ENCODE measurements at places on chromosomes 4 and X.
A peak's percentile ranks its signal among the peaks of the same experiment; 100 is the strongest.

DNA sequence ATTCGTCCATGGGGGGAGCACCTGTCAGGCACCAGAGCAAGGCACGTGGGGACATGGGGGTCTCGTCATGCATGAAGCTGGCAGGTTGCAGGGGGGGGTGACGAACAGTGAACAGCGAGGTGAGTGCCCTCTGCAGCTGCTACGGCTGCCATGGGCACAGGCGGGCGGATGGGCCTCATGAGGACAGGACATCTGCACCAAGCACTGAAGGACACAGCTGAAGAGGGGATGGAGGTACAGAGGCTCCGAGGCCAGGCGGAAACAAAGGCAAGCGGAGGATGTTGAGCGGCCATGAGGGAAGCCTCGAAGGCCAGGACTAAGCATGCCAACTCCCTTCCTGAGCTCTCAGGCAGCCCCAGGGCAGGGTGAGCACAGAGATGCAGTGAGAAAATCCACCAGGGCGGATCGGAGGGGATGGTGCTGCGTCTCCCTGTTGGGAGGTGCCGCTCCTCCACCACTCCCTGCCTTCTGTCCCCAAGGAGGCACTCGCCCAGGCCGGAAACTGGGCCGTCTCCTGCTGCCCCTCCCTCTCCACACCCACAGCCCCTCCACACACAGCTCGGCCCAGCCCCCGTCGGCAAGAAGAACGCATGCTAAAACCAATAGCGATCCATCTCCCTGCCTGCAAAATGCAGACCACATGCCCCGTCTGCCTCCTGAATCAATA, 24.6 kb downstream of the ABLIM2 start:
- no peak overlapping the region for H3K4me3 ChIP-seq
- no peak overlapping the region for H3K27ac ChIP-seq
- H3K36me3 ChIP-seq, result no peaks in the 10 kb centered on the region

GRCh38 chr4:5192271-5192670, 141.0 kb downstream of the STK32B start:
- H3K36me3 ChIP-seq, result no peaks in the 10 kb centered on the region
- no peaks in the 10 kb centered on the region for H3K27me3 ChIP-seq
- H3K27ac ChIP-seq, result no peak overlapping the region
- H3K4me1 ChIP-seq, result no peaks in the 10 kb centered on the region
- H3K4me3 ChIP-seq, result no peak overlapping the region
- no peak for DNase-seq

- no peaks in the 10 kb centered on the region for H3K4me1 ChIP-seq
- no peaks in the 10 kb centered on the region for H3K36me3 ChIP-seq
- no peaks in the 10 kb centered on the region for H3K27me3 ChIP-seq
- no peak overlapping the region for H3K27ac ChIP-seq
- no peak overlapping the region for H3K4me3 ChIP-seq
Observed at GRCh38 chr4:150600812-150601445, 19.0 kb downstream of the MAB21L2 start.

DNA sequence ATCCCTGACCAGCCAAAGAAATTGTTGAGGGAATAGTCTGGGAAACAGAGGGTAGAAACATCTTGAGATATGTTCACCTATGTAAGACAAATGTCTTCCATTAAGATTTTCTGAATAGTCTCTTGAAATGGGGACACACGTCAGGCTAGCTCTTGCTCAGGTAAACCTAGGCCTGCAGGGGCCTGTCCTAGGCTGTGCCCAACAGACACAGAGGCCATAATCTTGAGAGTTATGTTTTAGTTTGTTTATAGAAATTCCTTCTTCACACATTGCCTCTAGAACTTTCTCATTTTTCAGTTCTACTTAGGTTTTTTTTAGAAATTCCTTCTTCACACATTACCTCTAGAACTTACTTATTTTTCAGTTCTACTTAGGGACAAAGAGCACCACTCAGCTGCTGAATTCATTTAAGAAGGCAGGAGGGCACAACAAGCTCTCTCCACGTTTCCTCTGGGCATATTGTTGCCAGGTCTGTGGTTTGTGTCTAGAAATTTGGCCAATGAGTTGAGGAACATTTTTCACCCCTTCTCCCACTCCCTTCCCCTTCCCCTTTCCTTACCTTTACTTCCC, 94.9 kb downstream of the ARHGAP24 start:
- H3K4me1 ChIP-seq, result no peaks in the 10 kb centered on the region
- H3K36me3 ChIP-seq, result no peaks in the 10 kb centered on the region
- DNase-seq, result no peak
- H3K27me3 ChIP-seq, result no peaks in the 10 kb centered on the region
- H3K27ac ChIP-seq, result no peak overlapping the region
- H3K4me3 ChIP-seq, result no peak overlapping the region

DNA sequence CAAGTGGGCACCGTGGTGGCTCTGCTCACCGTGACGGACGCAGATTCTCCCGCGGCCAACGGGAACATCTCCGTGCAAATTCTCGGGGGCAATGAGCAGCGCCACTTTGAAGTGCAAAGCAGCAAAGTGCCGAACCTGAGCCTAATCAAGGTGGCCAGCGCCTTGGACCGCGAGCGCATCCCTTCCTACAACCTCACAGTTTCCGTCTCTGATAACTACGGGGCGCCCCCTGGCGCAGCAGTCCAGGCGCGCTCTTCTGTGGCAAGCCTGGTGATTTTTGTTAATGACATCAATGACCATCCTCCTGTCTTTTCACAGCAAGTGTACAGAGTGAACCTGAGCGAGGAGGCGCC, 2.7 kb downstream of the FAT4 start:
- H3K27ac ChIP-seq, result peak overlapping the region; percentile 96
- peak overlapping the region; percentile 97 for H3K4me3 ChIP-seq
- no peaks in the 10 kb centered on the region for H3K36me3 ChIP-seq
- H3K27me3 ChIP-seq, result no peaks in the 10 kb centered on the region
- H3K4me1 ChIP-seq, result no peaks in the 10 kb centered on the region

GRCh38 chr4:157908031-157908430, 264.8 kb downstream of the GASK1B start:
- H3K36me3 ChIP-seq, result no peaks in the 10 kb centered on the region
- H3K27me3 ChIP-seq, result no peaks in the 10 kb centered on the region
- no peak overlapping the region for H3K27ac ChIP-seq
- no peak for DNase-seq

GRCh38 chr4:53571936-53572599, 19.2 kb downstream of the LNX1 start:
- no peak overlapping the region for H3K27ac ChIP-seq
- DNase-seq, result no peak
- no peaks in the 10 kb centered on the region for H3K27me3 ChIP-seq
- H3K4me1 ChIP-seq, result no peaks in the 10 kb centered on the region

DNA sequence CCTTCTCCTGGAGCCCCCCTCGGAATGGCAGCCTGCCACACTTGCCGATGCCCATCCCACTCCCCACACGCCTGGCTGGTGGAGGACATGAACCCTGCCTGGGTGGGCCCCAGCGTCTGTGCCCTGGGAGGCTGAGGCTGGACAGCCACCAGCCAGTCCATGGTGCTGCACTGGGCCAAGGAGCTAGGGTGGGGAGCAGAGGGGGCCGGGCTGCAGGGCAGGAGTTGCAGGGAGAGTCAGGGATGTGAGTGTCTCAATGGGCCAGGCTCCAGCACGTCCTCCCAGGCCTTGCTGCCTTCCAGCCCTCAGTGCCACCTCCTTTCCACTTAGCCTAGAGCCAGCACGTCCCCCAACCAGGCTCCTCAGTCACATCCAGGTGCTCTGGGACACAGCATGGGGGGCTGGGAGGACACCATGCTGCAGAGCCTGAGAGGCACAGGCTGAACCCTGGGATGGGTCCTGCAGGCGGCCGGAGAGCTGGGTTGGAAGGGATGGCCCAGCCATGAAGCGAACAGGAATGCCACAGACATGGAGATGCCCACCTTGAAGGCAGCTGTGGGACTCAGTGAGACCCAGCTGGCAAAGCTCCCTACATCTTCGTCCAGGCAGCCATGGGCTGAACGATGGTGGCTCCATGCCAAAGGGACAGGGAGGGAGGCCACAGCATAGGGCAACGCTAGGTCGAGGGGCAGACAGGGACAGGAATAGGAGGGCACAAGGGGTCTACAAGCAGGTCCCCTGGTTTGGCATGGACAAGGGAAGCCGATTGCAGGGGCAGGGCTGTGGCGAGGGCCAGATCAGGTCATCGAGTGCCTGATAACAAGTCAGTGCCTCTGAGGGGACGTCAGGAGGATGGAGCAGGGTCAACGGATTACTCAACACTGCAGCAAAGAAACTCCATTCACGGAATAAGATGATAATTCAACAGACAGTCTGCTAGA, 30.1 kb upstream of the MXD4 start:
- no peaks in the 10 kb centered on the region for H3K27me3 ChIP-seq
- no peak overlapping the region for H3K4me3 ChIP-seq
- H3K36me3 ChIP-seq, result peaks cover 1% of the 10 kb centered on the region
- DNase-seq, result peak; percentile 59
- H3K4me1 ChIP-seq, result no peaks in the 10 kb centered on the region

DNA sequence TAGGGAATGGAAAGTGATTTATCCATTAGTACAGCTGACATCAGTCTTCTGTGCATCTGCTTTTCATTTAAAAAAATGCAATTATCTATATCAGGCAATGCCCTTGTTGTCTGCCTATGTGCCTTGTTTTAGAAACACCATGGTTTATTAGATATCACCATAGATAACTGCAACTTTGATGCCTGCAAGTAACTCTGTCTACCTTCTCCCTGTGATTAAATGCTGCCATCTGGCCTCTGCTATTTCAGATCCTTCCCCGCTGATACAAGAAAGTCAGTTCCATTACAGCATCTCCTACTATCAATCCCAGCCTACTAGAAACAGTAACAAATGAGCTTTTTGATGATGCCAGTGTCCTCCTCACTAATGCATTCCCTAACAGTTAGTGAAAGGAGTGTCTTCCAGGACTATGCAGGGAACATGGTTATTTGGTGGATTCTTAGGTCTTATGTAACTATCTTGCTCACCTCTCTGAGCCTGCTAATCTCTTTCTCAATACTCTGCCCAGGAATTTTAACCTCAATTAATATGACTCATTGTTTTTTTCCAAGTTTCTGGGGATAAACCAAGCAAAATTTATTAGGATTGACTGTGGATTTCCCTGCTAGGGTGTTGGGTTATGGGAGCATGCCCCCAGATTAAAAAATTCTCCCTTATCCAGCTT, 444.9 kb downstream of the RAPGEF2 start:
- no peak overlapping the region for H3K4me3 ChIP-seq
- no peak overlapping the region for H3K27ac ChIP-seq
- H3K27me3 ChIP-seq, result no peaks in the 10 kb centered on the region
- no peaks in the 10 kb centered on the region for H3K4me1 ChIP-seq

DNA sequence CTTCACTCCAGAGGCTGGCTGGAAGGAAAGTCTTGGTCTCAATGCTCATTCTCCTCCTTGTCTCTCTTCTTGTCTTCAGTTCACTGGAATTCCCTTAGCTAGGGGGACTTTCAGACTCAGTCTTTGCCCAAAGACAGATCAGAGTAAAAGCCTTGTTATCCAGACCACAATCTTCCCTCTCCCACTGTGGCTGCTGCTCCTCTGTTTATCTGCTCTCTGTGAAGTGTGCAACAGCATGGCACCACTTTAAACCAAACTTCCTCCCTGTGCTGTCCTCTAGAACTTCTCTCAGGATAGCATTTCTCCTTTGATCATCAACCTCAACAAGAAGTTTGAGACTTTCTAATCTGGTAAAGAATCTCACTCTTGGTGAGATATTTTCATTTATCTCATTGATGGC, 530.1 kb upstream of the SLIT2 start:
- DNase-seq, result no peak
- no peaks in the 10 kb centered on the region for H3K4me1 ChIP-seq
- no peaks in the 10 kb centered on the region for H3K27me3 ChIP-seq
- no peak overlapping the region for H3K27ac ChIP-seq
- H3K36me3 ChIP-seq, result no peaks in the 10 kb centered on the region
- H3K4me3 ChIP-seq, result no peak overlapping the region

GRCh38 chr4:15366721-15367120, 61.1 kb upstream of the C1QTNF7 start:
- H3K4me1 ChIP-seq, result no peaks in the 10 kb centered on the region
- H3K36me3 ChIP-seq, result no peaks in the 10 kb centered on the region
- no peak for DNase-seq
- H3K4me3 ChIP-seq, result no peak overlapping the region
- H3K27ac ChIP-seq, result no peak overlapping the region
- H3K27me3 ChIP-seq, result no peaks in the 10 kb centered on the region

DNA sequence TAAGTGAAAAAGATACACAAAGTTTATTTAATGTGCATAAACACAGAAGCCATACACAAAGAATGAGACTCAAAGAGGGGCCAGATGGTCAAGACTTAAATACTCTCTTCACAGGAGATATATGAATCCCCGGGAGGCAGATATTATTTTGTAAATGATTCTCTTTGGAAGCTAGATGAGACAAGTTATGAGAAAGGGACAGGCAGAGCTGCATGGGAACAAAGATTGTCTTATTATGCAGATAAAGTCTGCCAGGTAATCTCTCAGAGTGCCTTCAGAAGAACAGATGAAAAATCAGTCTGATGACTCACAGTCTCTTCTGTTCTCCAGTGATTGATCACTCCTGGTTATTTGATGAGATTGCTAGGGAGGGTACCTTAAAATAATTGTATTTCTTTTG, 89.0 kb downstream of the NAF1 start:
- H3K4me3 ChIP-seq, result no peak overlapping the region
- no peaks in the 10 kb centered on the region for H3K36me3 ChIP-seq
- H3K4me1 ChIP-seq, result no peaks in the 10 kb centered on the region

DNA sequence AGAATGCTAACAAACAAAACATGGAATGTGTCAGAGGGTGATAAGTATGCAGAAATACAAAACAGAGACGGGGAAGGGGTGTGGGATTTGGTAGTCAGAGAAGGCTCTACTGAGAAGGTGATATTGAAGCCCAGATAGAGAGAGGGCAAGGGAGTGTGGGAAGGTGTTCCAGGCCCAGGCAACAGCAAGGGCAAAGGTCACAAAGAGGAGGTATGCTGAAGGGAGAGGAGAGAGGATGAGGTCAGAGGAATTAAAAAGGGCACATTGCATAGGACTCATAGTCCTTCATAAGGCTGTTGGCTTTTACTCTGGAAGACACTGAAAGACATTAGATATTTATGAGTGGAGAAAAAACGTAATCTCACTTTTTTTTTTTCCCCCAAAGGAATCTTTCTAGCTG, 82.6 kb upstream of the TNIP3 start:
- no peak overlapping the region for H3K4me3 ChIP-seq
- no peaks in the 10 kb centered on the region for H3K4me1 ChIP-seq
- H3K36me3 ChIP-seq, result no peaks in the 10 kb centered on the region
- DNase-seq, result no peak
- H3K27me3 ChIP-seq, result no peaks in the 10 kb centered on the region

- H3K4me1 ChIP-seq, result no peaks in the 10 kb centered on the region
- no peaks in the 10 kb centered on the region for H3K36me3 ChIP-seq
- DNase-seq, result no peak
- H3K4me3 ChIP-seq, result no peak overlapping the region
- H3K27me3 ChIP-seq, result no peaks in the 10 kb centered on the region
Observed at GRCh38 chrX:1103360-1103759, 109.1 kb downstream of the CRLF2 start.

- H3K36me3 ChIP-seq, result no peaks in the 10 kb centered on the region
- no peaks in the 10 kb centered on the region for H3K4me1 ChIP-seq
- no peak overlapping the region for H3K27ac ChIP-seq
- DNase-seq, result no peak
Observed at GRCh38 chr4:34108391-34108790, 2135.9 kb downstream of the ARAP2 start.

DNA sequence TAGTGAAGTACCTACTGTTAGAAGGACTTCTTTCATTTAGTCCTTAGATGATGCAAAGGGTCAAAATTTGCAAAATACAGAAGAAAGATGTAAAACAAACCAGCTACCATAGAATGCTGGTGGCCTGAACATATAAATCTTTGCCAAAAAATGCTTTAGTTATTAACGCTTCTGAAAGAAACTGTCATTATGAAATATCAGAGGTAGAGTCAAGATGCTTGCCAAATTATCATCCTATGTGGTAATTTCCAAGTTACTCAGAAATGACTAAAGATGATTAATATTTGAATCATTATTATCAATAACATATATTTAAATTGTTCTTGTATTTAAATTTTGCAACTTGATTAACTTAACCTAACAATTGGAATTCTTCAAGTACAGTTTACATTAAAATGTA, 588.4 kb upstream of the FAM241A start:
- no peaks in the 10 kb centered on the region for H3K4me1 ChIP-seq
- H3K4me3 ChIP-seq, result no peak overlapping the region
- no peak for DNase-seq
